Tracheal epithelial cell (primary cell): ENCODE measurements at places on chromosomes 13 and 19. TPM values are rescaled to one million over a fixed set of nuclear protein-coding genes. Genes with fewer than 3 reads are reported as not detected.

Gene DMRTC2
- total RNA-seq, result not detected in 2 replicates

Gene CLDN10
- 1.7 TPM in 1 of 2 replicates, not detected in the other for total RNA-seq

Gene SRRM5
- total RNA-seq, result not detected in 2 replicates

Gene ONECUT3
- under 0.01 TPM in 1 of 2 replicates, not detected in the other for total RNA-seq

Gene PCSK4
- 0.43 and 3.4 TPM in 2 replicates for total RNA-seq

Gene FAM83E
- 17.3 and 23.9 TPM in 2 replicates for total RNA-seq

Gene ZNF20
- total RNA-seq, result 2.3 and 4.1 TPM in 2 replicates

Gene TBXA2R
- 0.24 TPM in 1 of 2 replicates, not detected in the other for total RNA-seq

Gene NMRK2
- not detected in 2 replicates for total RNA-seq

Gene KLK14
- not detected in 2 replicates for total RNA-seq

Gene CCDC8
- 8.1 and 27.2 TPM in 2 replicates for total RNA-seq

Gene ZNF578
- 0.43 and 1.9 TPM in 2 replicates for total RNA-seq

Gene PSG11
- total RNA-seq, result not detected in 2 replicates

Gene ZNF112
- 3.4 and 5.1 TPM in 2 replicates for total RNA-seq

Gene KANK2
- 13.0 and 21.7 TPM in 2 replicates for total RNA-seq

Gene ZNF766
- total RNA-seq, result 10.6 and 16.8 TPM in 2 replicates

Gene IL12RB1
- total RNA-seq, result under 0.01 TPM in 1 of 2 replicates, not detected in the other

Gene CHAMP1
- 7.5 and 8.7 TPM in 2 replicates for total RNA-seq

Gene FOXA3
- total RNA-seq, result 0.24 TPM in 1 of 2 replicates, not detected in the other

Gene ZNF780B
- total RNA-seq, result 3.4 and 10.9 TPM in 2 replicates

Gene HTR2A
- total RNA-seq, result not detected in 2 replicates

Gene CPT1C
- total RNA-seq, result 1.4 and 1.9 TPM in 2 replicates

Gene LCP1
- total RNA-seq, result 0.64 and 13.7 TPM in 2 replicates
